Putamen (tissue), 1 donor: ENCODE measurements at places on chromosomes 3 and 15.

DNA sequence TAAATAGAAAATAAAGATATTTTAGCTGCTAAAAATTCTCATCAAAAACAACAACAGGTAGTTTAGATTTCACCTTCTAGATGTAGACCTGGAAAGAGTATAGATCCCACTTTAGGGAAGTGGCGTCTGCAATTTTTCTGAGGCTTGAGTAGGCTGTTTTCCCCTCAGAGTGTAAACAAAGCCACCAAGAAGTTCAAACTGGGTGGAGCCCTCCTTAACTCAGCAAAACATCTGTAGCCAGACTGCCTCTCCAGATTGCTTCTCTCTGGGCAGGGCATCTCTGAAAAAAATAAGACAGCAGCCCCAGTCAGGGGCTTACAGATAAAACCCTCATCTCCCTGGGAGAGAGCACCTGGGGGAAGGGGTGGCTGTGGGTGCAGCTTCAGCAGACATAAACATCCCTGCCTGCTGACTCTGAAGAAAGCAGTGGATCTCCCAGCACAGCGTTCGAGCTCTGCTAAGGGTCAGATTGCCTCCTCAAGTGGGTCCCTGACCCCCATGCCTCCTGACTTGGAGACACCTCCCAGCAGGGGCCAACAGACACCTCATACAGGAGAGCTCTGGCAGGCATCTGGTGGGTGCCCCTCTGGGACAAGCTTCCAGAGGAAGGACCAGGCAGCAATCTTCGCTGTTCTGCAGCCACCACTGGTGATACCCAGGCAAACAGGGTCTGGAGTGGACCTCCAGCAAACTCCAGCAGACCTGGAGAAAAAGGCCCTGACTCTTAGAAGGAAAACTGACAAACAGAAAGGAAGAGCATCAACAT, 259.6 kb downstream of the STXBP5L start:
- no peak for DNase-seq

DNA sequence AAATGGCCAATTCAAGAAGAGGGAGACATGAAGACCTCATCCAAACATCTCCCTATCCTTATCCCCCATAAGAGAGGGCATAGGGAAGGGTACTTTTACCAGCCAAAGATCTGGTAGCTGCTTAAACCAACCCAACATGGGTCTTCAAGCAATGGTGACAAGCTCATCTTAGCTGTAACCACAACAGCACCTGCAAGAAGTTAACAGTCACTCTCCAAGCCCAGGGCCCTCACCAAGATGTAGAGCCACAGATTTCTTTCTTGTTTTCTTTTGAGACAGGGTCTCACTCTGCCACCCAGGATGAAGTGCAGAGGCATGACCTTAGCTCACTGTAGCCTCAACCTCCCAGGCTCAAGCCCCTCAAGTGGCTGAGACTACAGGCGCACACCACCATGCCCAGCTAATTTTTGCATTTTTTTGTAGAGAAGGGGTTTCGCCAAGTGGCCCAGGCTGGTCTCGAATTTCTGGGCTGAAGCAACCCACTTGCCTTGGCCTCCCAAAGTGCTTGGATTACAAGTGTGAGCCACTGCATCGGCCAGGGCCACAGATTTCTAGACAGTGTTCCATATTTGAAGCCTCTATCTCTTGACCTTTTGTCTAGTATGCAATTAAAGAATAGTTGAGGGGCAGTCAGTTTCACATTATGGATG, 57.1 kb downstream of the DHX30 start:
- no peak for DNase-seq

- no peak for DNase-seq
Measured at GRCh38 chr3:149545049-149545448, 70.6 kb downstream of the TM4SF4 start.

DNA sequence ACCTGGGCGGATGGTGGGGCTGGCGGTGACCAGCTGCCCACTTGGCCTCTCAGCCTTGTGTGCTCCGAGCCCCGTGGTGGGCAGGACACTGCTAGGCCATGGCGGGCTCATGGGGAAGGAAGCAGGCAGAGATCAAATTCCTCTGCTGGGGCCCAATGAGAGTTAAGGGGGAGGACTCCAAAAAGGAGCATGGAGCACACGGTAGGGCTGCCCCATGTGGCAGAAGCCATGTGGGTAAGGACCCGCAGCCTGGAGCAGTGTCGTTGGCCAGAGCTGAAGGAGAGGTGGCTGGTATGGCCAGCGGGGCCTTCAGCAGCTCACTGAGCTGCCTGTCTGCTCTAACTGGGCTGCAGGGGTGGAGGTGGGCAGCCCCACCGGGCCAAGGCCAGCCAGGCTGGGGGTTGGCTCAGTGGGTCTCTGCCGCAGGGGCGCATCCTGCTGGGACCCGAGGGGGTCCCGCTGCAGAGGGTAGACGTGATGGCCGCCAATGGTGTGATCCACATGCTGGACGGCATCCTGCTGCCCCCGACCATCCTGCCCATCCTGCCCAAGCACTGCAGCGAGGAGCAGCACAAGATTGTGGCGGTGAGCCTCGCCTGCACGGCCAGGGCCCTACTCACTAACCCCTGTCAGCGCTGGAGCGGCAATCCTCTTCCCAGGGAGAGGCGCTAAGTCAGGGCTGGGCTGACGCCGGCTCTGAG, 11.3 kb downstream of the STAB1 start:
- no peak for DNase-seq

- no peak for DNase-seq
Measured at GRCh38 chr3:52310861-52311575, 5.1 kb upstream of the DNAH1 start.
